Esophagus squamous epithelium (tissue), 5 donors: ENCODE measurements at places on chromosomes 1 and 21.

DNA sequence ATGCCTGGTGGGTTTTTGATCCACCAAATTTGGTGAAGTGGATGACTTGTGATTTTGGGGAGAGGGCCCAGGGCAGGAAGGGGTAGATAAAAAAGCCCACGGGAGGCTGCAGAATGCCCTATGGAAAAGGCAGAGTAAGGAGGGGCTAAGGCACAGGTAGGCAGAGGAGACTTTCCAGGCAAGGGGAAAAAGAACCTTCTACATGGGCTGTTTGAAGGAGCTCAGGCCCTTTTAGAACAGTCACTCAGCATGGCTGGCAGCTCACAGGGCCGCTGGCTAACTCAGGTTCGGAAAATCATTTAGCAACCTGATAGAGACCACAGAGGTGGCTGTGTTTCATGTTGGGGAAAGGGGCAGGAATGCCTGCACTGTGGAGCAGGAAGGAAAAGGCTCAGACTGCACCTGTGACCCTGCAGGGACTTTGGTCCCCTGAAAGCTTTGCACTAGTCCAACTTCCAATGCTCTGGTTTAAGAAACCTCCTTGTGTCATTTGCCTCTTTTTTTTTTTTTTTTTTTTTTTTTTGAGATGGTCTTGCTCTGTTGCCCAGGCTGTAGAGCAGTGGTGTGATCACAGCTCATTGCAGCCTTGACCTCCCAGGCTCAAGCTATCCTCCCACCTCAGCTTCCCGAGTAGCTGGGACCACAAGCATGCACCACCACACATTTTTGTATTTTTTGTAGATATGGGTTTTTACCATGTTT lies 58.5 kb upstream of the ENAH start:
- no peak for DNase-seq

DNA sequence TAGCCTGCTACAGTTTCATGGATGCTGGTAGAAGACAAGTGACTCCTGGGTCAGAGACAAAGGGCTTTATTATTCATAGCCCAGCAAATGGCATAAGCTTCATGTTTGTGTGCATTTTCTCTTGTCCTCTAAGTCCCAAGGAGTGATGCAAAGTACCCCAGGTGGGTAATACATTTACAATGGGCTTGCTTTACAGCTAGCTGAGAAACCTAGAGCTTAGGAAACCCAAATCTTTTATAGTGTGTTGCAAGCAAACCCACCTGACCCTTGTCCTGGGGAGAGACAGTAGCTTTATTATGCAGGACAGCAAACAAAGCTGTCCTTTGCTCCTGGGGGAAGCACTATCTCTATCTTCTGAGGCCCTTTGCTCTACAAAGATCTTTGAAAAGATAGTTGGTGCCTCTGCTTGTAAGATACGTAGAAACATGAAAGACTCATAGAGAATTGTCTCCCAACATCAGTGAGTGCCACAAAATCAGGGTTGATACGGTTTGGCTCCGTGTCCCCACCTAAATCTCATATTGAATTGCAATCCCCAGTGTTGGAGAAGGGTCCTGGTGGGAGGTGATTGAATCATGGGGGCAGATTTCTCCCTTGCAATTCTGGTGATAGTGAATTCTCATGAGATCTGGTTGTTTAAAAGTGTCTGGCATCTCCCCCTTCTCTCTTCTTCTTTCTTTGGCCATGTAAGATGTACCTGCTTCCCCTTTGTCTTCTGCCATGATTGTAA lies 315.8 kb upstream of the USP24 start:
- no peak for DNase-seq

DNA sequence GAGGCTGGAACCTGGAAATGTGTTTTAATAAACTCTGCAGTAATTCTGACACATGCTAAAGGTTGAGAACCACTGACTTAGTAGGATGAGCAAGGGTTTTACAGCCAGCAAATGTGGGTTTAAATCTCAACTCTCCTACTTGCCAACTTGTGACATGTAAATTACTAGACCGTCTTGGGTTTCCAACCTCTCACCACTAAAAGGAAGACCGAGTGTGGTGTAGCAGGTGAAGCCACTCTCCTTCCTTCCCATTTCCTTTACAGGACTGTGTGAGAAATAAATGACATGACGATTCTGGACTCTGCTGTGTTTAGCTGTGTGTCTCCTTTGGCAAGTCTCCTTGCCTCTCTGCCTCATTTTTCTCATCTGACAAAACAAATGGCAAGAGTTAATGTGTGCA lies 49.5 kb upstream of the DNAJC6 start:
- no peak for DNase-seq

DNA sequence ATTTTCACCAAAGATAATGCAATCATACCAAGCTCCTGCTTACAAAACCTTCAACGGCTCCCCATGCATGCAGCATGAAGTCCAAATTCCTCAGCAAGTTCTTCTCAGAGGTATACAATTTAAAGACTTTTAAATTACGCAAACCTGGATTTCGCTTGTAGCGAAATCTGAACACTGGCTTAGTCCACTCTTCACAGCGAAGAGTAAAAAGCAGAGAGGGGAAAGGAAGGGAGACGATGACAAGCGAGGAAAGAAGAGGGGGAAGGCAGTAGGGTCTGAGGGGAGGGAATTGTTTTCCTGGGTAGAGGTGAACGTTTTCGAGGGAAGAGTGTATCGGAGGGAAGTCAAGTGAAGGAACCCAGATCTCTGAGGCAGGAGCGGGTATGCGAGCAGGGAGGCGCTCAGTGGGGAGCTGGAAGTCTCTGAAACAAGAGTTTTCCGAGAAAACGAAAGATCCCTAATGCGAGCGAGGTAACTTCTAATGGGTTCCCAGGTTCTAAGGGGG lies 790 bp downstream of the TESK2 start:
- DNase-seq = no peak

DNA sequence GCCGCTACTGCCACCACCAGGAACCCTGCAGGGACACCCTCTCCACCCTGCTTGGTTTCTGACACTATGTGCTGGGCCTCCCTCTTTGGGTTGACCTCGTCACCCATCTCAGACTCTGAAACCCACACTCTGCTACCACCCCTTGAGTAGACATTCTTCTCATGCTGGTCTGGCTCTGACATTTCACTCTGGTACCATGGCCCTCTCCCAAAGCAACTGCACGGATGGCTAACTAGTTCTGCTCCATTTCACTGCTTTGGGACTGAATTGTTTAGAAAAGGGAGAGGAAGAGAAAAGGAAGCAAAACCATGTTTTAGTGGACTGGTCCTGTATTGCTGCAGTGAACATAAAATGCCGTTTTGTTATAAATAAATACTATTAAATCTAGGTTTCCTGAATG lies 137.8 kb downstream of the KCNK2 start:
- DNase-seq = no peak

GRCh38 chr1:32892368-32893197 lies 6.3 kb downstream of the HPCA start:
- DNase-seq = no peak

DNA sequence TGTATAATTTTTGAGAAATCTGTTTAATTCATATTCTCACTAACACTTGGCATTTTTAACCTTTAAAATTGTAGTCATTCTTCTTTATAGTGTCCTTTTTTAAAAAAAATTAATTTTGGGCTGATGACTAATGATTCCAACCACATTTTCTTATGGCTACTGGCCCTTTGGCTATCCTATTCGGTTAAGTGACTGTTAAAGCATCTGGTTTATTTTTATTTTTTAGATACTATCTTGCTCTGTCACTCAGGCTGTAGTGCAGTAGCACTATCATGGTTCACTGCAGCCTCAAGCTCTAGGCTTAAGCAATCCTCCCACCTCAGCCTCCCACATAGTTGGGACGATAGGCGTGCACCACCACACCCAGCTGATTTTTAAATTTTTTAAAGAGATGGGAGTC lies 723.2 kb upstream of the CXADR start:
- no peak for DNase-seq

GRCh38 chr21:32570456-32570855 lies 14.9 kb downstream of the TCP10L start:
- DNase-seq = no peak

- DNase-seq = no peak
These were observed 40.3 kb downstream of the LRRC8C start for GRCh38 chr1:89673251-89673650.

GRCh38 chr1:109541102-109541501 lies 1.4 kb downstream of the GPR61 start:
- DNase-seq = no peak

DNA sequence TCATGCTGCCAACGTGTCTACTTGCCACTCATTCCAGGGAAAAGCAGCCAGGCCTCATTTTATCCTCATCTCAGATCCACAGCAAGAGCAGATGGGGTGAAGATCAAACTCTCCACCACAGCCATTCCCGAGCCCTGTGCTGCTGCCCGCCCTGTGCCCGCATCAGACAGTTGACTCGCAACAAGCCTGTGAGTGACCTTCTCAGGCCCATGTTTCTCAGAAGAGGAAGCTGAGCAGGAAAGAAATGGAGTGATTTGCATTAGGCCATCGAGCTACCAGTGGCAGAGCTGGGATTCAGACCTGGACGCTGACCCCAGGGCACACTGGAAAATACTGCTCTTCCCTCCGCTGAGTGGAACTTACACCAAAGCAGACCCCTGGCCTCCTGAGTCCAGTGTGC lies 1.2 kb downstream of the CNR2 start:
- DNase-seq = no peak

GRCh38 chr1:209884665-209885117 lies 53.3 kb upstream of the SYT14 start:
- DNase-seq = no peak

GRCh38 chr1:231493421-231494185 lies 34.9 kb upstream of the TSNAX start:
- DNase-seq = no peak

DNA sequence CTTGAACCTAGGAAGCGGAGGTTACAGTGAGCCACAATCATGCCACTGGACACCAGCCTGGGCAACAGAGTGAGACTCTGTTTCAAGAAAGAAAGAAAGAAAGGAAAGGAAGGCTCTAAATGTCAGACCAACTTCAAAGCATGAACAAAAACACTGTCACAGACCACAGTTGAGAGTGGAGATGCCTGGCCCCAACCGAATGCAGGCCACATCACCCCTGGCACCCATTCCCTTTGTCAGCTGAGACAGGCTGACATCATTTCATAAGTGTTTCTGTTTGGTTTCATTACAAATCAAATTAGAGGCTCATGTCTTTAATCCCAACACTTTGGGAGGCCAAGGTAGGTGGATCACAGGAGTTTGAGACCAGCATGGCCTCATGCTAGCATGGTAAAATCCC lies 28.6 kb upstream of the NADK start:
- DNase-seq = no peak

- DNase-seq = no peak
These were observed 24.7 kb downstream of the INAVA start for GRCh38 chr1:200919386-200919785.
